ENCODE measurements at places on chromosomes 3 and 15.

GRCh38 chr3:116354382-116354781 lies 90.9 kb downstream of the LSAMP start:
- no peak for DNase-seq

- DNase-seq, result no peak
Observed at GRCh38 chr15:69919816-69920215, 177.9 kb downstream of the TLE3 start.

GRCh38 chr3:9108876-9109567 lies 140.4 kb downstream of the SRGAP3 start:
- DNase-seq, result no peak

- no peak for DNase-seq
Observed at GRCh38 chr3:99949956-99950670, 132.5 kb downstream of the CMSS1 start.

GRCh38 chr15:78988361-78988911 lies 43.6 kb upstream of the CTSH start:
- peak; percentile 84 for DNase-seq

GRCh38 chr3:149536429-149536828 lies 61.9 kb downstream of the TM4SF4 start:
- no peak for DNase-seq

DNA sequence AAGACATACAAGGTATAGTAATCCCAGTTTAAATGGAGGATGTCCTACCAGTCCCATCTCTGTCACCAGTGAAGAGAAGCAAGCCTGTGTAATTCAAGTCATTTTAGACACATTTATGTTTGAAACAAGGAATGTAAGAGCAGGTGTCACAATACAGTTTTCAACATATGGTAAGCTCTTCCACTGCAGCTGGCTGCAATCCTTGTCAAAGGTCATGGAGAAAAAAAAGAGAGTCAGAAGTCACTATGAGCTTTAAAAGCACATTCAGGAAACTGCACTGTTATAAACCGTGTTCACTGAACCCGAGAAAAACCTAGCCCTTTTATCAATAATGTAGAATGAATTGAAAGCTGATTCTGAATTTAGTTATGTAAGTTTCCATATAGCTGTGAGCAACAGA lies 206.4 kb downstream of the NAALADL2 start:
- DNase-seq, result no peak

DNA sequence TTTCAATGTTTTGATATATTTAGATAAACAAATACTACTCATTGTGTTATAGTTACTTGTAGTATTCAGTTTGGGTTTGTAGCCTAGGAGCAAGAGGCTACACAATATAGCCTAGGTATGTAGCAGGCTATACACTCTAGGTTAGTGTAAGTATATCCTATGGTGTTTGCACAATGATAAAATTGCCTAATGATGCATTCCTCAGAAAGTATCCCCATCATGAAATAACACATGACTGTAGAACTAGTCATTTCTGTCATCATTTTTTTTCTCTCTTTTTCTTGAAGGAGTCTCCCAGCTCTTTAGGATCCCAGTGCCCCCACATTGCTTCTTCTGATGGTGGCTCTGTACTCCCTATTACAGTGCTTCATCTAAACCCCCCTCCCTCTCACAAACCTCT lies 157.7 kb upstream of the CADPS start:
- DNase-seq, result no peak

GRCh38 chr3:9862391-9863057 lies 17.5 kb downstream of the CIDEC start:
- peak; percentile 80 for DNase-seq

DNA sequence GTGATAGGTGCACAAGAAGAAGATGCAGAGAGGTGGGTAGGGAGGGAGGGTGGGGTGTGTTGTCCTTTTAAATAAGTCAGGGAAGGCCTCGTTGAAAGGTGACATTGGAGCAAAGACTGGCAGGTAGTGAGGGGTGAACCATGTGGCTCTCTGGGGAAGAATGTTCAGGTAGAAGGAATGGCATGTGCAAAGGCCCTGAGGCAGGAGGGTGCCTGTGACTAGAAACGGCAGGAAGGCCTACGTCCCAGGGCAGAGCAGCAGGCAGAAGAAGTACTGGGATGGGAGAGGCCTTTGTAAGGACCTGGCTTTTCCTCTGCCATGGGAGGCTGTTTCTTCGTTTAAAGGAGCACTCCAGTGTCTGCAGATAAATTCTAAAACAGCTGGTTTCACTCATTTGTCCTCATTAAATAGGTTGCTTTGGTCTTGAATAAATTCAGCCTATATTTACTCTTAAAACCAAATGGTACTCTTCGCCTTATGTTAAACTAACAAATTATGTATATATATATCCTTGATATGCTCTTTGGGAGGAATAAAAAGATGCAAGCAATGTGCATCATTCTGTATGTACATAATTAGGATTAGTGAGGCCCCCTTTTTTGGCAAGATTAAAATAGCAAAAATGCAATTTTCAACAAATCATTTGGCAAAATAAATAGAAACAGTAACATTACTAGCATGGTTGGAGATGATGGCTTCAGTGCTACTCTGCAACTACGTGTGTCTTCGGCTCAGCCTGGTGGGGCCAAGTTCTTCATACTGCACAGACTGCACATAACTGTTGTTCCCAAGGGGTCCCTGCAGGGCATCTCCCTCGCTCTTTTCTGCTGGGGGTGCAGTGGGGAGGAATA lies 151.4 kb downstream of the KLF13 start:
- DNase-seq, result no peak

DNA sequence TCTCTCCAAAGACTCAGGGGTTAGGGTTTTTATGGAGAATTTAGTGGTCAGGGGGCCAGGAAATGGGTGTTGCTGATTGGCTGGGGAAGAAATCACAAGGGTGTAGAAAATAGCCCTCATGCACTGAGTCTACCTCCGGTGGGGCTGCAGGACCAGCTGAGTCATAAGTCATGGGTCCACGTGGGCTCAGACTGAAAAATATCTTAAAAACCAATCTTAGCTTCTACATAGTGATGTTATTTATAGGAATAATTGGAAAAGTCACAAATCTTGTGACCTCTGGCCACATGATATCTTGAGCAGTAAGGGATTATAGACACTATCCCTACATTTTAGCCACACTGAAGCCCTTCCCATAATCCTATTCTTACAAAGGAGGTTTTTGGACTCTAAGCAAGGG lies 224.0 kb downstream of the DPH6 start:
- DNase-seq, result no peak

DNA sequence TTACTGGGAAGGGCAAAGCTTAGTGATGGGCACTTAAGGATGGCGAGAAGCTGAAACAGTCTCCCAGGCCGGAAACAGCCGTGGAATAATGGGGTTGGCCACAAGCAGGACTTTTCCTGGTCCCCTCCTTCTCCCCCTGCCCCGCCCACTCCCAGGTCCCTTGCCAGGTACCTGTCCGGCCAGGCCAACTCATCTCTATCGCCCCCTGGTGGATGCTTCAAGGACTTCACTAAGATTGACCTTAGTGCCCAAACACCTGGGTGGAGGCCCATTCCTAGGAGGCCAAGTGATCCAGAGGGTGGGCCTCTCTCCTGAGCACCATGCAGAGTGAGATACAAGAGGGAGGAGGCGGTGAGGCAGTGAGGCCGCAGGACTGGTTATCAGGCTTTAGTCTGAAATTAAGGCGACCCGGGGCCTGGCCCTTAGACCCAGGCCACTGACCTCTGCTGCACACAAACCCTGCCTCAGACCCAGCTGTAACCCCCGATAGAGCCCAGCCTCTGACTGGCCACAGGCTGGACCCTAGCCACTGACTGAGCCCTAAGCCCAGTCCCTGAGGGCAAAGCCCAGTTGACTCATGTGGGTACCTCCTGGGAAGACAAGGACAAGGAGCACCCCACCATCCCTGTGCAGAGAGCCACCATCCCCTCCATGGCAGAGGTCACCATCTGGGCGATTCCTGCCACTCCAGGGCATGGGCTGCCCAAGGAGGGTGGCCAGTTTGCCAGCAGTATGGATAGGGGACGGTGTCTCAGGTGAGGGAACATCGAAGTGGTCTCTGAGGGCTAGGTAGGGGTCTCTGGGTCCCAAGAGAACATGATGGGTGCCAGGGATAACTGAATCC lies 37.6 kb downstream of the VIPR1 start:
- DNase-seq, result no peak

DNA sequence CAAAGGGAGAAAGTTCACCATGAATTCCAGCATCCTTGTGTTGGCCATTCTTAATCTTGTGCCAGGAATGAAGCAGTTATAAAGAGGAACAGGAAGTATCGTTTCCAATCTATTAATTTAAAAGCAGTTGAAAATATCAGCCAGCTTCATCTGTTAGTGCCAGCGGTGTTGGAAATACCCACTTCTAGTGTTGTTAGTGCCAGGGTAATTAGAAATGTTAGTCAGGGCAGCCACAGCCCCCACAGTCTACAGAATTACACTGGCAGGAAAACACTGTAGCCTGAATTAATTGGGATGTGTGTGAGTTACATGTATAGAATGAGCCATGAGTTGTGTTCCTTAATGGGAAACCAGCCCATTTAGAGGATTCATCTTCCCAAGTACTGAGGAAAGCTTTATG lies 127.8 kb downstream of the GHSR start:
- DNase-seq, result no peak

DNA sequence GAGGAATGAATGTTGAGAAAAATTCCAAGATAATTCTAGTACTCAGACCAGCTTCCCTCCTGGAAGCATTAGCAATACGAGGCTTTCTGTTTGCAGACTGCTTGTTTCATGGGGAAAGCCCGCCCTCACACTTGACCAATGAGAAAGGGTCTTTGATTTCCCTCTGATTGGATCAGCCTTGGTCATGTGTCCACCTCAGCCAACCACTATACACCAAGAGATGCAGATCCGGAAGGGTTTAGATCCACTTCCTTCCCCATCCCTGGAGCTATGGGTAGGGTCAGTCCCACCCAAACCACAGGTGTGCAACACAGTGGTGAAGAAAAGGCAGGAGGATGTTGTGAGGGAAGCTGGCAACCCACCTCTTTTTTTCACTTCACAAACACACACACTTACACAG lies 154.7 kb downstream of the SV2B start:
- no peak for DNase-seq

DNA sequence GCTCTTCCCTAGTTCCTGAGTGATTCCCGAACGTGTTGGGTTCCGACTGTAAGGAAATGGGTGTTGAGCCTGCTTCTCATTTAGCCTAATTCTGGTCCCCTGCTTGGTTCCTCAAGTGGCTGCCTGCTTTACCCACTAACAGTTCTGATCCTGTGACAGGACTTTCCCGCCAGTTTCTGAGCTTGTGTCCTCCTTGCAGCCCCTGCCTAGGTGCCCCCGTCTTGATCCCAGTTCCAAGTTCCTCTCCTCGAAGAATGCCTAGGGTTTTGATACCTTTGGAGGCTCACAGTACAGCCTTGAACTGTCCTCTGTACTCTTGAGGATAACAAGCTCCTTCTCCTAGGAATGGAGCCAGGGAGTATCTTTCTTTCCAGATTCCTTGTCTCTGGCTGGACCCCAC lies 12.0 kb upstream of the RASGRF1 start:
- DNase-seq, result no peak

DNA sequence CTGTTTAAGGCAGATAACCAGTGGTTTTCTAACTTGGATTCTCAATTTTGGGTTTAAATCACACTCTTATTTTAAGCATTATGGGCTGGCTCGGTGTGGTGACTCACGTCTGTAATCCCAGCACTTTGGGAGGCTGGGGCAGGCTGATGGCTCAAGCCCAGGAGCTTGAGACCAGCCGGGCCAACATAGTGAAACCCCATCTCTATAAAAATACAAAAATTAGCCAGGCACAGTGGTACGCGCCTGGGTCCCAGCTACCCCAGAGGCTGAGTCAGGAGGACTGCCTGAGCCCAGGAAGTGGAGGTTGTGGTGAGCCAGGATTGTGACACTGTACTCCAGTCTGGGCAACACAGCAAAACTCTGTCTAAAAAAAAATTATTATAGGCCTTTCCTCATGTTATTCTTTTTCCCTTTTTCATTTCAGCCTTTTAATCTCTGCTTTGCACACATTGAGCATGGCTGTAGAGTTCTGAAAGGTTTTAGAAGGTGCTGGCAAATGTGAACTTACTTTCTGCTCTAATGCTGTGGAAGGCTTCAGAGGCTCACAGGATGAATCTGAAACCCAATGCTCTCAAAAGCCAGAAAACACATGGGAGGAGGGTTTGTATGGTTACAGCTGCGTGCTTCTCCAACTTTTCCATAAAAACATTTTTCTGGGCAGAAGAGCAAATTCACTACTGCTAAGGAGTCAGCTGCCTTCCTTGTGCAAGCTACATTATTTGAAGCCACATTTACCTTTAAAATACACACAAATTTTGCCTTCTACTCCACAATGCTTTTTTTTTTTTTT lies 32.5 kb downstream of the CHAC1 start:
- no peak for DNase-seq

DNA sequence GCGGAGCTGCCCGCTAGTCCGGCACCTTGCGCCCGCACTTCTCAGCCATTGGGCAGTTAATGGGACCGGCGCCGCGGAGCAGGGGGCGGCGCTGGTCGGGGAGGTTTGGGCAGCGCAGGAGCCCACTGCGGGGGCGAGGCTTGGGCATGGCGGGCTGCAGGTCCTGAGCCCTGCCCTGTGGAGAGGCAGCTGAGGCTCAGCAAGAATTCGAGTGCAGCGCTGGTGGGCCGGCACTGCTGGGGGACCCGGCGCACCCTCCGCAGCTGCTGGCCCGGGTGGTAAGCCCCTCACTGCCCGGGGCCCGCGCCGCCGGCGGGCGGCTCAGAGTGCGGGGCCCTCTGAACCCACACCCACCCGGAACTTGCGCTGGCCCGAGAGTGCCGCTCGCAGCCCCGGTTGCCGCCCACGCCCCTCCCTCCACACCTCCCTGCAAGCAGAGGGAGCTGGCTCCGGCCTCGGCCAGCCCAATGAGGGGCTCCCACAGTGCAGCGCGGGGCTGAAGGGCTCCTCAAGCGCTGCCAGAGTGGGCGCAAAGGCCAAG lies 835.0 kb downstream of the TBL1XR1 start:
- no peak for DNase-seq

Data from sciatic nerve (tissue), 2 donors.